ENCODE measurements at places on chromosomes 5 and 9.
A peak's percentile ranks its signal among the peaks of the same experiment; 100 is the strongest.

DNA sequence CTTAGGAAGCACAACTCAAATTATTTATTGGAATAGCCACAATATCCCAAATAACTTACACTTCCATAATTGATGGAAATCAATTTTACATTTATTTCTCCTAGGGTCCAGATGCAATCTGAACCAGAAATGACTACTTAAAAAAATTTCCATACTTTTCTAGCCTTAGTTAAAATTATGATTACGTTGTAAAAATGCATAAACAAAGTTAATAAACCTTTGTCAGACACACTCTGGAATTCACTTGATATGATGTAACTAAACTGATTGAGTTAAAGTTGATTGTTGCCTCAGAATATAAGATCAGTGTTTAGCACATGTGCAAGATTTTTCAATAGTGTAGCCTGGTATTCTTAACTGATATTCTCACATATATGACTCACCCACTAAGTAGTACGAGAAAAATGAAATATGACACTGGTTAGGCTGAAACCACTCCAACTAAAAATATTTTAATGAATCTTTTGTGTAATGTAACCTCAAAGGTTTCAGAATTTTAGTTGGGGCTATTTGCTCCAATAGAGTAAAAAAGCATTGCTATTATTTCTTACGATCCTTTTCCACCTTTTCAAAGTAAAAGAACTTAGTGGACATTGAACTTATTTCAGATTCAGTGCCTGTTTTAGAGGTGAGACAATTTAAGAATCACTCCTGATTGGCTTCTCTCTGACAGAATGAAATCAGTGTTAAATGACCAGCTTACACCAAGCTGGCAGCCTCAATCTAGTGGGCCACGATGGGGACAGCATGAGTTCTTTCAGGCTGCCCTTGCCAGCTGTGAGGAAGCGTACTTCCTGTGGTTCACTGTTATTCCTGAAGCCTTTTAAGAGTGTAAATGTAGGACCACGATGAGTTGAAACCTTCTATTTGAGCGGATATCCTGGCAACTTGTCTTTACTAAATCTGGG is 277.2 kb upstream of the CDH9 start:
- DNase-seq = no peak

GRCh38 chr5:8598996-8599395 is 730.0 kb downstream of the MTRR start:
- DNase-seq = no peak

GRCh38 chr5:80713631-80714030 is 58.8 kb upstream of the DHFR start:
- DNase-seq = no peak

GRCh38 chr9:122827761-122828093 is 661 bp downstream of the PDCL start:
- DNase-seq = no peak

GRCh38 chr9:92808726-92809451 is 44.3 kb upstream of the BICD2 start:
- DNase-seq = no peak

- DNase-seq = peak; percentile 11
Observed at GRCh38 chr5:153964880-153965645, 73.6 kb downstream of the FAM114A2 start.

DNA sequence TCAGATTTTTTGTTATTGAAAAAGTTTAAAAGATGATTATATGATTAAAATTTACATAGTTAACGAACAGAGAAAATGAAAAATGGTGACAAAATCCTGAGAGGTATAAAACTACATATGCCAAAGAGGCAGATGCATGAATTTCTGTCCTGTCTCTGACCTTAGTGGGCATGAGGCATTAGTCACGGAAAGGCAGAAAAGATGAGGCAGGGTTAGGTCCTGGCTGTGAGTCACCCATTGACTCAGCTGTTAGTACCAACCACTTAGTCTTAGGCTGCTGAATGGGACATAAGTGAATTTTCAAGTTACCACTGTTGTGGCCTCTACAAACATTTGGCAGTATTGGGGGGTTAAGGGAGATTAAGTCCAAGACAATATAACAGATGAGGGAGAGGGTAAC is 33.1 kb downstream of the RASA1 start:
- peak; percentile 56 for DNase-seq

DNA sequence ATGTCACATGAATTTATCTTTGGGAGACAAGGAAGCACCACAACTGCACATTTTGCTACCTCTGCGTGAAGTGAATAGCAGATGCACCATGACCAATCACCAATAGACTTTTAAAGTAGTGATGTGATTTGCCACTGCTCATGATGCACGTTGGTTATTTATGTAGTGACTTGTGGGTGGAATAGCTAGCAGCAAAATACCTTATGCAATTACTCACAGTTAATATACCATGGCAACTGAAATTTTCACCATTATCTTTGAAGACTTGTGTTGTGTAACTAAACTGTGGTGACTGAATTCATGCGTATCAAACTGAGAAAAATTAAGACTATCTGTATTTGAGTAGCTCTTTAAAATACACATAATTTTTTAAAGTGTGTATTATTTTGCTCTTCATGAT is 46.2 kb upstream of the TUSC1 start:
- DNase-seq = no peak

GRCh38 chr5:61394078-61394704 is 62.1 kb downstream of the ZSWIM6 start:
- no peak for DNase-seq

DNA sequence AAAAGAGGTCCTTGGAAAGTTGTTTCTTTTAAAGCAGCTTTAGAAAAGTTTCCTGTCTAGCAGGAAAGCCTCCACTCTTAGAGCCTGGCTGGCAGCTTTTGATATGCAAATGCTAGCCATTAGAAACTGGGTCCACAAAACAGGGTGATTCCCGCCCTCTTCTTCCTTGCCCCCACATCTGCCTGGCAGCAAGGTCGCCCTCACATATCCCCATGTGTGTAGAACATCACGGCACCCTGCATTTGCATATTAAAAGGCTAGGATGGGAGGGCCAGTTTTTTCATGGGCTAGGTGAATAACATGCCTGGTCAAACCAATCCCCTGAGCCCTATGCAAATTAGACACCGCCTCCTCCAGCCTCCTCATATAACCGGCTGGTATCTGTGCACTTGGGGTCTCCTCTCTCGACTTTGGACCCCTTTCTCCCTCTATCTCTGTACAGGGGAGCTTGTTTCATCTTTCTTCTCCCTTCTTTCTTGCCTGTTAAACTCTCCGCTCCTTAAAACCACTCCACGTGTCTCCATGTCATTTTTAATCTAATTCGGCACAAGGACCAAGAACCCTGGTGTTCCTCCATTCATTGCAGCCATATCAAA is 426.8 kb upstream of the CTNND2 start:
- DNase-seq = no peak

GRCh38 chr5:171445644-171446516 is 26.4 kb downstream of the FGF18 start:
- no peak for DNase-seq

DNA sequence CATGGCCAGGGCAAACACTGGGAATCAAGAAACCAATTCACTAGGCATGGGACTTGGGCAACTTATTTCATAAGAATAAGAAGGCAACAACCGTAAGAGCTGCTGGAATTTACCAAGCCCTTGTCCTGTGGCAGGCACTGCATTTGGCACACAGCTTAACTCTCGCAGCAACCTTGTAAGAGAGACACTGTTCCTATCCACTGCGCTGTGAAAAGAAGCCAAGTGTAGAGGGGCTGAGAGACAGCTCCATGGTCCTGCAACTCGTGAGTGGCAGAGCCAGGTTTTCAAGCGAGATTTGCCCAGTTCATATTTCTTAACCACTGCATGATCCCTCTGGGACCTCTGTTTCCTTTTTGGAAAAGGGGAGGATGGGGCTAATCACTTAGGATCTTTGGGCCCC is 129.3 kb upstream of the STC2 start:
- DNase-seq = no peak

GRCh38 chr9:107439991-107440456 is 49.5 kb downstream of the KLF4 start:
- DNase-seq = no peak

DNA sequence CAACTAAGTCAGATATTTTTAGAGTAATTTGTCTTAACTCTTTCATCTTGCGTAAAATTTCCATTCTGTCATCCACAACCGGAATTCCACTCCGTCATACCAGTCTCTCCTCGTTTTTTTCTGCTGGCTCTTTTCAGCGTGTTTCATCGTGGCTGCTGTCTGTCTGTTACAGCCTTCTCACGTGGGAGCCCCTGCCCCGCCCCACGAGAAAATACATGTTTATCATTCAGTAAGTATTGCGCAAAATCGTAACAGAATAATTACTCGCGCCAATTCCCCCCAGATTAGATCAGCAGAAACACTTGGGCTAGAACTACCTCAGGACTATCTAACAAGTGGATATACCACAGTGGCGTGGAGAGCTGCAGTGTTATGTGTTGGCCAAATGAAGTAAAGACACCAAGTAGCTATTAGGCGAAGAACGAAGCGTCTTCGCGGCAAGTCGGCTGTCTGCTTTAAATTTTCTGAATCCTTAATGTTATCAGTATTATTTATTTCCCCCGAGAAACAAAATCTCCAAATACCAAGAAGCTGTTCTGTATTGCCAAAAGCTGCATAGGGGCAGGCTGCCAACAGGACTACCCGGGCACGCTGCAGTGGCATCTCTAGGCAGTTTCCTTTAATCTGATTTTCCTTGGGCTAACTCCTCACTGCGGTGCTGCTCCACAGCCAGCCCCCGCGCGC is 566 bp upstream of the FOCAD start:
- peak; percentile 30 for DNase-seq

- no peak for DNase-seq
Observed at GRCh38 chr9:135741276-135742219, 39.6 kb downstream of the KCNT1 start.

Data from stimulated activated CD8-positive, alpha-beta memory T cell treated with anti-CD3 and anti-CD28 coated beads, Interleukin-7, amount 100 ng/mL, for 4 hours (primary cell).